ENCODE measurements at places on chromosomes 5 and 9.
A peak's percentile ranks its signal among the peaks of the same experiment; 100 is the strongest.

- DNase-seq = no peak
These were observed 35.1 kb downstream of the NNT start for GRCh38 chr5:43638107-43638506.

DNA sequence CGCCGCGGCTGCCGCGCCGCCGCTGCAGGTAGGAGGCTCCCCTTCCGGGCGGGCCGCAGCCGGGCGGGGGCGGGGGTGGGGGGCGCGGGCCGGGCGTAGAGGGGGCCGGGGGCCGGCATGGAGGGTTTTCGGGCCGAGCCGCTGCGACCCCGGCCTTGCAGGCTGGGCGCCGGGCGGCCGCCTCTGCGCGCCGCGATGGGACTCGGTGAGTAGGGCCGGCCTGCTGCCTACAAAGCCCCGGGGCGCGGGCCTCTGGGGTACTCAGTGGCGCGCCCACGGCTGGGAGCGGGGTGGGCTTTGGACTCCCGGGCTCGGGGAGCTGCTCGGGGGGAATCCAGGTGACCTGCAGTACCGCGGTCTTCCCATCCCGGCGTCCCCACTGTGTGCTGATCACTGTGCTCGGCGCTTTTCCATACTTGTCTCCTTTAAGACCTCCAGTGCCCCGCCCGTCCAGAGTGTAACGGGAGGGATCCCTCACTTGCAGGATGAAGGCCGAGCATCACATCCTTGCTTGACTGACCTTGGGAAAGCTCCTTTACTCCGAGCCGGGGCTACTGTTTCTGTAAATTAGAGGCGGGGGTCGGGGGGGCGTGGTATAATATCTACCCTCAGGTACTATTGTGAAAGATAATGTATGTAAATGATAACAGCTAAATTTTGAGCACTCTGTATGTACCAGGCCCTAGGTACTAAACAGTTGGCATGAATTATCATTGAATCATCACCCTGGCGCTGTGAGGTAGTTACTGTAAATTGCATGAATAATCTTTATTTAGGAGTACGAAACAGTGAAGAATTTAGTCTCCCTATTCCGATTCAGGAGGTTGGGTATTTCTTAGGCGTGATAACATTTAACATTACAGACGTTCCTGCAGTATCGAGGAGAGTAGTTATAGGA is 672 bp downstream of the MSANTD3 start:
- DNase-seq = peak; percentile 90

- no peak for DNase-seq
These were observed 69.6 kb upstream of the CACNA1B start for GRCh38 chr9:137807721-137808703.

- DNase-seq = no peak
These were observed 235.9 kb downstream of the AP3B1 start for GRCh38 chr5:78058625-78059024.
